Fibroblast of the aortic adventitia (primary cell): ENCODE measurements at places on chromosomes 1 and 21. TPM values are rescaled to one million over a fixed set of nuclear protein-coding genes. Genes with fewer than 3 reads are reported as not detected.

GNAT2 gene
- total RNA-seq, result 0.18 TPM in 1 of 2 replicates, not detected in the other

ACKR1 gene
- not detected in 2 replicates for total RNA-seq

NEK2 gene
- total RNA-seq, result 12.4 TPM in 1 of 2 replicates, not detected in the other

OR2M3 gene
- under 0.01 TPM in 1 of 2 replicates, not detected in the other for total RNA-seq

FCRL4 gene
- not detected in 2 replicates for total RNA-seq
